ENCODE measurements at places on chromosomes 11 and 22.

DNA sequence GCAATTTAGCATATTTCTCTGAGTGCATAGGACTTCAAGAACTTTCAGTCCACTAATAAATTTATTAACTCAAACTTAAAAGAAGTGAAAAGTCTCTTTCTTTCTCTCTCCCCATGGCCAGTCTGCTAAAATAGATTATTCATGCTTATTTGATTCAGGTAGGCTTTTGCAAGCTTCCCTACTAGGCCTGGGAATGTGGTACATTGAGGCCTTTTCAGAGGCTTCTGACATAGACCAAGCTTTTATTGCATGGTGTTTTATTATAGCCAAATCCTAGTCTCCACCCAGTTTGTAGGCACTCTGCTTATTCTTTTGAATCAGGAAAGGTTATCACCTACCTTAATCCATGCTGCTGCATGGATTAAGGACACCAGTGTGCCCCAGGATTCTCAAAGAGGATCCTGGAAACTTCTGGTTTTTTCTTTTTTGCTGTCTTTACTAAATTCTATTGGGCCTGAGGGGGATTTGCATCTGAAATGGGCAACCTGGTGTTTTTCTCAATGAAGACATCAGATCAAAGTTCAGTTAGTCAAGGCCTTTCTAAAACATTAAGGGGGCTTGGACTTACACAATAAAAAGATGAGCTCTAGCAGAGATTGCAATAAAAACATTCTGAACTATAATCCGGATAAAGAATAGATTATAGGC lies 92.2 kb downstream of the ELP4 start:
- no peak for DNase-seq

GRCh38 chr11:69841859-69842698 lies 22.9 kb upstream of the FGF3 start:
- DNase-seq, result no peak

GRCh38 chr11:68841718-68842426 lies at the start of gene CPT1A:
CPT1A (minus strand) TSS chr11:68841916; CDS start chr11:68815474, 26,442 bp downstream.
- DNase-seq, result peak; percentile 43

DNA sequence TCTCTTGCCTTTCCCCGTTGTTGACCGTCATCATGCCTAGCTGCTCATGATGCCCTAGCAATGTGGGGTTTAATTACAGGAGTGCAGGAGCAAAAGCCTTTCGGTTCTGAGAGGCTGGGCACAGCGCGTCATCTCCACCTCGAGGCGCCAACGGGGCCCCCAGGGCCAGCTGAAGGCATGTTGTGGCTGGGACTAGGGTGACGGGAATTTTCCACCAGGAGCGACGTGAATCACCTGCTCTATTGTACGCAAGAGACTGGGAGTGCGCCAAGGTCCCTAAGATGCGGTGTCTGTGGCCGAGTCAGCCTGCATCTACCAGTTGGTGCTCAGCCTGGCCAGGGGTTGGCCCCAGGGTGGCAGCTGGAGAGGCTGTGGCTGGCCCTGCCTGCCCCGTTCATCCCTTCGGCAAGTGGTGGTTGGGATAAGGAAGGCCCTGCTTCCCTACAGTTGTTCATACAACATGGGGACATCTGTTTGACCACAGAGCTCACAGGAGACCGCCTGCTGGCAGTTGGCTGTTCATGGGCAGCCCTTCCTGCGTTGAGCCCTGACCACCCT lies 1175.6 kb downstream of the BRD1 start:
- DNase-seq, result no peak

DNA sequence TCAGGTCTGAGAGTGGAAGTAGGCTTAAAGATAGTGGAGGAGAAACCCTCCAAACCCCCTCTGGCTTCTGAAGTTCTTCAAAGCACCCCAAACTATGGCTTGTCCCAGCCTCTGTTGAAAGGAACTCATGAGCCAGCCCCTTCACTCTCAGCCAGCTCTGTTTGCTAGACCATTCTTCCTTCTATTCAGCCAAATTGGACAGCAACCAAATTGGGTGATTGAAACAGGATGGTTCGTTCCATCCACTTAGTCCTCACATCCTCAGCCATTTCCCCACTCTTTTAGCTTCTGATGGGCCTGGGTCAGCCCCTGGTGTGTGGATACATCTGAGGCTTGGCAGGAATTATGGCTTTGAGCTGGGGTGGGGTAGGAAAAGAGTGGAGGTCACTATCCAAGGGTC lies 4.5 kb downstream of the HTR3A start:
- DNase-seq, result no peak

GRCh38 chr11:32615422-32615821 lies 31.8 kb downstream of the EIF3M start:
- no peak for DNase-seq

DNA sequence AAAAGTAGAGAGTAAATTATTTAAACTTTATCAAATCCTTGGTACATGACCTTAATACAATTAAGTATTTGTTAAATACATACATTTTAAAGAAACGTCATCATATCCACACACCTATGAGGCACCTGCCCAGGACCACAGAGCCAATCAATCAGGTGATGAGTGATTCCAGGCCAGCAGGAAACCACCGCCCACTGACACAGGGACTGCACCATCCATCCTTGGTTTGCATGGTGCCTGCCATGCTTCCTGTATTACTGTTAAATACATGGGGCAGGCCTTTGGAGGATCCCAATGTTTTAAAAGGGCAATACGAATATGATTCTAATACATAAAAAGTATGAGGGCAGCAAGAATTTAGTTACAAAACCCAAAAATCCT lies 7.0 kb upstream of the TBC1D10A start:
- DNase-seq, result no peak

DNA sequence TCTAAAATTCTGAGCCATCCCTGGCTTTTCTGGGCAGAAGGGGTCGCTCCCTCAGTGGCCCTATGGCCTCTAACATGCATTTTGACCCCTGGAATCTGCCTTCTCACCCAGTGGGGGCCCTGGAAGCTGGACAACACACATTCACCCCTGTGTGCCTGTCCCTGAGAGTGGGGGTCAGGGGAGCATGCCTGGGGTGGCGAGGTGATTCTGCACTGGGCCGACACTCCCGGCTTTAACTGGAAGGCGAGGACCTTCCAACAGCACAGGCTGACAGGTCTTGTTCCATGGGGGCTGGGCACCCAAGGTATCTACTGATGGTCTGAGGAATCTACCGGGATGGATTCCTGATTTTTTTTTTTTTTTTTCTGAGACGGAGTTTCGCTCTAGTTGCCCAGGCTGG lies 10.7 kb downstream of the PPM1F start:
- DNase-seq, result no peak

GRCh38 chr11:93603225-93604007 lies 58.1 kb upstream of the CEP295 start:
- DNase-seq, result no peak

DNA sequence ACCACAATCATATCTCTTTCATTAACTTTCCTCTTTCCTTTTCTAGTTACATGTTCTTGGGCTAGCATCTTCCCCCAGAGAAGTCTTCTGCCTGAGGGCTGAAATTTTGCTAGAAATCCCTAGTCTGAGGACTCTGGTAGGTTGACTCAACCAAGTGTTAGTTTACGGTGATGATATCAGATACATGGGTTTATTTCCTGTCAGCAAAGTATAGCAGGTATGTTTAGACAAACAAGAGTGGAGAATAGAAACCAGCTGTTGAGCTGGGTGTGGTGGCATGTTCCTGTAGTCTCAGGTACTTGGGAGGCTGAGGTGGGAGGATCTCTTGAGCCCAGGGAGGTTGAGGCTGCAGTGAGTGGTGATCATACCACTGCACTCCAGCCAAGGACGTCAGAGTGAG lies 11.2 kb downstream of the FOLR1 start:
- DNase-seq, result no peak

- no peak for DNase-seq
Observed at GRCh38 chr11:122102426-122102825, 13.6 kb downstream of the BLID start.

DNA sequence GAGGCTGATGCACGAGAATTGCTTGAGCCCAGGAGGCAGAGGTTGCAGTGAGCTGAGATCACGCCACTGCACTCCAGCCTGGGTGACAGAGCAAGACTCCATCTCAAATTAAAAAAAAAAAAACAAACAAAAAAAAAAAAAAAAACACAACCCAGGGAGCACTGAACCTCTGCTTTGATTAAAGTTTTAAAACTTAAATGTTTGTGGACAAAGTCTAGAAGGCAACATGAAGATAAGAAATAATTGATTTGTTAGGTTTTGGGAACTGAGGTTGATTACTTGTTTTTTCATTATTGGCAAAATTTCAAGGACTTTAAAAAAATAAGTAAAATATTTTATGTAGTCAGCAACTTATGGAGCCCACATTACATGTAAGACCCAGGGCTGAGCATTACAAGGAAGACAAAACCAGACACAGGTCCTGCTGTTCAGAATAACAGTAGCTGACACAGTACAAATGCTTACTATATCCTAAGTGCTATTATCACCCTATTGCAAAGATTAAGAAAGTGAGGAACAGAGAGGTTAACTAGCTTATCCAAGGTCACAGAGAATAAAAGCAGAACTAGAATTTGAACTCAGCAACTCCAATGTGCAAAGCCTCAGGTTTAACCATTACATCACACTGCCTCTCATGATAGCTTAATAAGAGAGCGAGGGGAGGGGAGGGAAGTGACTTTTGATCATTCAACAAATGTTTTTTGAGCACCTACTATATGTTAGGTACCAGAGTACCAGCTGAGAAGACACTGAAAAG lies 2.3 kb upstream of the CRY2 start:
- DNase-seq, result no peak

GRCh38 chr22:41446057-41446501 lies 522 bp downstream of the TOB2 start:
- DNase-seq, result no peak

DNA sequence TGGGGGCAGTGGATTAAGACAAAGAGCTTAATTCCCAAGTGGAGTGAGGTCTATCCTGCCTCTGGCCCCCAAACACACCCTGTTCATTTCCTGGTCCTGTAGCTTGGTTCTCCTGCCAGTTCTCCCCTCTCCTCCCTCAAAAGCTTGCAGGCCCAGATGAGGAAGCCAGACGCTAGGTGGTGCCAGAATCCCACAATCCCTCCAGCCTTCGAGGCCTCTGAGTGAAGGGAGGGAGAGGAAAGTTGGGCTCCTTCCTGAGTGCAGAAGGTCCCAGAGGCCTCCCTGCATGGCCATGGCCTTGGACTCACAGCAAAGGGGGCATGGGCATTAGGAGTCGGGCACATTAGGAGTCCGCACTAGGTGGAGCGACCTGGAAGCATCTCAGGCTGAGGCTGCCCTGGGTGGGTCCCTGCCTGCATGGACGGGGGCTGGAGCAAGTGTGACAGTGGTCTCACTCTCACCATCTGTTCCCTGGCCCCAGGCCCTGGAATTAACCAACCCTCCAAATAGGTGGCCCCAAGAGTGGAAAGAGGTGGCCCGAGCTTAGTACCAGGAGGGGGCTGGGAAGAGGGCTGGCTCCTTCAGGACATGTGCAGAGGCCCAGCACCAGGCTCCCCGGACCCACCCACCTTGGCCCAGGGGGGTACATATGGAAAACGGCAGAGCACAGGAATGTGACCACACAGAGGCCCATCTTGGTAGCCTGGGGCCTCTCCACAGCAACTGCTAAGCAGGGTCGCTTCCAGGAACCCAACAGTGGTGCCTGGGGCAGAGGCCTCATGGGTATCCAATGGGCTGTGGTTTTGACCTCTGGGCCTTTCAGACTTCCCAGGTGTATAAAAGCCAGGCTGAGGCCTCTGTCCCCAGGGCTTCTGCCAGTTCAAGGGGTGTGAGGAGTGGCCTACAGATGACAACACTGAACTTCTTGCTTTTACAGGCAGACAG lies 5.2 kb downstream of the FXYD2 start:
- peak; percentile 72 for DNase-seq

GRCh38 chr22:29816980-29817379 lies 21.1 kb downstream of the ASCC2 start:
- no peak for DNase-seq

- no peak for DNase-seq
Observed at GRCh38 chr22:49515475-49515874, 312.2 kb downstream of the BRD1 start.

- no peak for DNase-seq
Observed at GRCh38 chr11:9660886-9661285, 3.0 kb upstream of the SWAP70 start.

GRCh38 chr22:27101288-27101687 lies 443.9 kb downstream of the MIAT start:
- DNase-seq, result no peak

DNA sequence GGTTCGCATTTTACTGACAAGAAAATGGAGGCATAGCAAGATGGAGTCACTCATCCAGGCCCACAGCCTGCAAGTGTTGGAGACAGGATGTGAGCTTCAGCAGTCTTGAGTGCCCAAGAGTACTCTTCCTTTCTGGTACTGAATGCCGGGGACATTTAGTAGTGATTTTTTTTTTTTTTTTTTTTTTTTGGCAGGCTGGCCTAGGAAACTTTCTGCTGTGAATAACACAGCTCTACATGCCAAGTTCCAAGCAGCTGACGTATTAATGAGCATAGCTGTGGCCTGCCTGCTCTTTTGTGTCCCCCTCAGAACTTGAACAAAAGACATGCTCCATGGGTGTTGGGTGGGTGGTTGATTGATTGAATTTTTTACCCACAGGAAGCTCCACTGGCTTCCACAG lies 195.5 kb upstream of the CADM1 start:
- no peak for DNase-seq

DNA sequence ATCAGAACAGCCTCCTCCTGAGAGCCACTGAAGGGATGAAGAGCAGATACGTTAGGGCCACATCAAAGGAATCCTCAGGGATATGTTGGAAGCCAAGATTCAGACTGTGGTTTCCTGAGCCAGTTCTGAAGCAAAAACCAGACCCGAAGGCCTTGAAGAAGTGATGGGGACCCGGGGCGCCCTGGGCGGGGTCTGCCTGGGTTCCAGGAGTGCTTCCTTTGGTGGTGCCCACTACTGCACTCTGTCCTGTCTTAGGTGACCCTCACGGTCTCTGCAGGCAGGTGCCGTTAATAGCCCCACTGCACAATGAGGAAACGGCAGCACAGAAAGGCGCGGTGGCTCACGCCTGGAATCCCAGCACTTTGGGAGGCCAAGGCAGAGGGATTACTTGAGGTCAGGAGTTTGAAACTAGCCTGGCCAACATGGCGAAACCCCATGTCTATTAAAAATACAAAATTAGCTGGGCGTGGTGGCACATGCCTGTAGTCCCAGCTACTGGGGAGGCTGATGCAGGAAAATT lies 12.9 kb upstream of the SH3BP1 start:
- no peak for DNase-seq

GRCh38 chr11:76380159-76380976 lies 564 bp downstream of the THAP12 start:
- peak; percentile 74 for DNase-seq

Data from right kidney (tissue), 9 donors.